T1000 (cell line): ENCODE measurements at places on chromosomes 3 and 15.

DNA sequence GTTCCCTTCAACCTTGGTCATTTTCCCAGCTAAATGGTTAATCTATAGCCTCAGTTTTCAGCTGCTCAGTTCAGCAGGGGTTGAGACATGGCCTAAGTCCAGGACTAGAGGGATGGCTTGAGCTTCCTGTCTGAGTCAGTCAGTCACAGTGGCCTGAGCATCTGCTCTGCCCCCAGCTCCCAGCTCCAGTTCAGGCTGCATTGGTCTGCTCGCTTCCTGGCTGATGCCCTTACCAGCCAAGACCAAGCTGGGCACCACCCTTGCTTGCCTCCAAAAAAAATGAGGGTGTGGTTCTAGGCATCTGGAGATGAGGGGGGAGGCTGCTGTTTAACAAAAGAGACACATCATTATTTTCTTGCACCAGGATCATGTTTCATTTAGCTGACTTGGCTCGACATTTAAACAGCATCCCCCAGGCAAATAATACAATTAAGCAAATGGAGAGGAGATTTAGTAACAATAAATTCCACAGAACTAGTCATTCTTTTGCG lies 70.7 kb downstream of the WNT5A start:
- peak; percentile 75 for DNase-seq

- DNase-seq, result no peak
These were observed 205.0 kb downstream of the RPLP1 start for GRCh38 chr15:69657626-69658025.

- DNase-seq, result no peak
These were observed 8.5 kb upstream of the CHD2 start for GRCh38 chr15:92891533-92892200.

- no peak for DNase-seq
These were observed 7.9 kb upstream of the FBXO22 start for GRCh38 chr15:75895731-75896130.

DNA sequence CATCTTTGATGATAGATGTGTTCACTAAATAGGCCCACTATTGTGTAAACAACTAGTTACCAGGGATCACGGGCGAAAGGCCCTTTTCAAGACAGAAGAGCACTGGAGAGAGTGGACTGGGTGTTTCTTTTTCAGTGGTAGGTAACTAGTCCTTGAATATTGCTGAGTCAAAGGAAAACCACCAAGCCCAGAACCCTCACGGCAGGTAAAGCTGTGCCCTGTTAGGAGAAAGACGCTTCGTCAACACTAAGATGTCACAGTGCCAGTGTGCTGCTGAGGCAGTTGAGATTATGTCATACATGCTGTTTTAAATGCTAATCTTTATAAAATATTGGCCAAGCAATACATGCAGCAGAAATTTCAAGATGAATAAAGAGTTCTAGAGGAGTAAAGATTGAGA lies 578.6 kb downstream of the PYDC2 start:
- DNase-seq, result no peak

- no peak for DNase-seq
These were observed 33.6 kb upstream of the MTMR10 start for GRCh38 chr15:31024979-31025378.

GRCh38 chr3:11651477-11651876 lies 7.8 kb upstream of the VGLL4 start:
- no peak for DNase-seq

GRCh38 chr3:32089476-32089875 lies 16.9 kb upstream of the GPD1L start:
- no peak for DNase-seq

DNA sequence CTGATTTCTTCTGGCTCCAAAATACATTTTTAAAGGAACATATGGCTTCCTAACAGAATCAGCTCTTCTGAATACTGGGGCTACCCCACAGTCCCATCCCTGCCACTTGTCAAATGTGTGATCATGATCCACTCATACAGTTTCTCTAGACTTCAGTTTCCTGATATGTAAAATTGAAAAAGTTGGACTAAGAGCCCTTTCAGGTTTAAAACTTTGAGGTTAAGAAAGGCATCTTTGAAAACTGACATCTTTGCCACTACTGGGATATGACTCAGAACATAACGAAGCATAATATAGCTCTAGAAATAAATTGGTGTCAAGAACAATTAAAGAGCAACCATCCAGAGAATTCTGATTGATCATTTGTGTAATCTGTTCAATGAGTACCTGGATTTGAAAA lies 248.3 kb downstream of the IL5RA start:
- no peak for DNase-seq

DNA sequence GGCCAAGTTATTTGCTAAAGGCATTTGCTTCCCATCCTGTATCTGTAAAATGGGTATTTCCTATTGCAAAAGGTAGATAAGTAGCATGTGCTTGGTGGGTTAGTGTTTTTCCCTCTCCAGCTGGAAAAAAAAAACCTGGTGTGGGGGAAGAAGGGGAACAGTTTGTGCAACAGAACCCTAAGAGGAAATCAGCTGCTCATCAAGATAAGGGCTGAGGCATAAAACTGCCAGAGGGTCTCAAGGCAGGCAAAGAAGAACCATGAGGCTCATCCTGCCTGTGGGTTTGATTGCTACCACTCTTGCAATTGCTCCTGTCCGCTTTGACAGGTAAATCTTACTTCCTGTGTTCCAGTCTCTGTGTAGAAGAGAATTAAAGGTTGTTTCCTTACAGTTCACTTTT lies at the start of gene CPA3:
CPA3 (plus strand) TSS at position 248 of the 400 bp plus-strand sequence; CDS start at position 260, 12 bp downstream.
- DNase-seq, result no peak

DNA sequence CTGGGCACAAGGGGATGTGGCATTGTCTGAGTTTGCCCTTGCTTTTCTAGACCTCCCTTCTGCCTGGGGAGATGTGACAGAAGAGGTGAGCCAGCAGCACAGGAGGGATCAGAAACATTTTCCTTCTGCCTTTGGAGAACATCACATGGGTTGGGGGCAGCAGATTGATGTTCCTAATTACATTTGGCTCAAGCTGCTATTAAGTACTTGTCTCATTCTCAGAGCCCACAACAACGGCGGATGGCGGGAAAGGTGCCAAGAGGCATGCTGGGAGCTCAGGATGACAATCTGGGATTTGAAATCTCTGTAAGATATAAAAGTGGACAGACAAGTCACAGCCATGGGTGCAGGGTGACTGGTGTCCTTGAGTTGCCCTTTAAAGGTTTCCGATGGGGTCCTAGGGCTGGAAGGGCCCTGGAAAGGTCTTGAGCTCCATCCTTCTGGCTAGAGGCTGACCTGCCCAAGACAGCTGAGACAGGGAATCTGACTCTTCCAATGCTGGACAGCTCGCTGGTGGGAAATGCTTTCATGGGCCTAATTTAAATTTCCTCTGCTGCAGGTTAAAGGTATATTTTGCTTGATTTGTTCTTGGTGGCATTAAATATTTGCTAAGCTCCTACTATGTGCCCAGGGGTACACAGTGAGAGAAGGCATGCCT lies 2.4 kb upstream of the CORO2B start:
- DNase-seq, result no peak

- no peak for DNase-seq
These were observed 67.8 kb downstream of the LSM3 start for GRCh38 chr3:14246414-14246813.

GRCh38 chr3:160564949-160565441 lies 376 bp downstream of the KPNA4 start:
- no peak for DNase-seq

DNA sequence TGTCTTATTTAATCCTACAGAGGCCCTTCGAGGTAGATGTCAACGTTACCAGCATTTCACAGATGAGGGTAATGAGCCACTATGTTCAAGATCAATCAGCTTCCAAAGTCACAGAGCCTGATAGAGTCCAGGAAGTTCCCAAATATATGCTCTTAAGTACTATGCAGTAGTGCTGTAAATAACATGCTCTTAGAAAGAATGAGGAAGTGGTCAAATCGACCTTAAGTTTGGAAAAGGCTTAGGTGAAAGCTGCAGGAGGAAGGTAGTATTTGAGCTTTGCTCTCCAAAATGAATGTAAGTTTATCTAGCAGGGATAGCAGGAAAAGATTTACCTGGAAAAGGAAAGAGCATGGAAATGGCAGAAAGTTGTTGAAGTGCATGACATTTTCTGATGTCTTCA lies 234.0 kb downstream of the RBMS3 start:
- no peak for DNase-seq

DNA sequence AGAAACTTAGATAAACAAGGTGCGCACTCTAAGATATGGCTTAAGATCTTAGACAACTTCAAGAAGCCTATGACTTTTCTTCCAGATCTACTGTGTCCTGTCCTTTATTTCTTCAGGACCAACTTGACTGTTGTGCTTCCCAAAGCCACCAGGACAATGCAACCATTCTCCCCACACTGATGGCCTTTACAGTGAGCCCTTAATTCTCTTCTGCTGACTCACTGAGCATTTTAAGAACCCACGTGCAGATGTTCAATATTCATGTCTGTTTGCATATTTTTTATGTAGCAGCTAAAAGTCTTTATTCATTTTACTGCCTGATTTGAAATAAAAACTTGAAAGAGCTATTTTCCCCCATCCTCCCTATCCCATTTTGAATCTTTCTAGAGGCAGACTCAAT lies 103.3 kb upstream of the SLC2A2 start:
- DNase-seq, result no peak

DNA sequence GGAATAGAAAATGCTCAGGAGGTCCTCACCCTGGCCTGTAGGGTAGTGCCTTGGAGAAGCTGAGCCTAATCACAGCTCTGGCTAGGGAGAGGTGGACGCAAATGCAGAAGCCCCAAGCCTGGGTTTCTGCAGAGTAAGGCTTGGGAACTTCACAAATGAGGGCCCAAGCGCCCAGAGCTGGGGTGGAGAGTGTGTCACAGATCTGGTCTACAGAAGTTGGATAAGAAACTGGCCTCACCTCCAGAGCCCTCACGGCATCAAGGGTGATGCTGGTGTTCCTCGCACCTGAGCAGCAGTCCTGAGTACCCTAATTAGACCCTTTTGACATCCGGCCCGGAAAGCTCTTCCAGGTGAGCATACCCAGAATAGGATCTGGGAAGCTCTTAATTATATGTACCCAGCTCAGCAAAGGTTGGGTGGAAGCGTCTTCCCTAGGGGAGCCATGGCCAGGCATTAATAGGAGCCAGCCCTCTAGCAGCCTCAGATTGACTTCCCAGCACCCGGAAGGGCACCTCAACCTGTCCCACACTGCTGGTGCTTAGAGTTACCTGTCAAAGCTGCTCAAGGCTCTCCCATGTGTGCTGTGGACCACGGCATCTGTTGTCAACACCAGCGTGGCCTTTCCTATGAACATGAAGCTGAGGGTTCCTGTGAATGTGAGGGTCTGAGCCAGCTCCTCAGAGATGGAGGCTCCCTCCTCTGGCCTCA lies 31.8 kb downstream of the RBM5 start:
- no peak for DNase-seq

DNA sequence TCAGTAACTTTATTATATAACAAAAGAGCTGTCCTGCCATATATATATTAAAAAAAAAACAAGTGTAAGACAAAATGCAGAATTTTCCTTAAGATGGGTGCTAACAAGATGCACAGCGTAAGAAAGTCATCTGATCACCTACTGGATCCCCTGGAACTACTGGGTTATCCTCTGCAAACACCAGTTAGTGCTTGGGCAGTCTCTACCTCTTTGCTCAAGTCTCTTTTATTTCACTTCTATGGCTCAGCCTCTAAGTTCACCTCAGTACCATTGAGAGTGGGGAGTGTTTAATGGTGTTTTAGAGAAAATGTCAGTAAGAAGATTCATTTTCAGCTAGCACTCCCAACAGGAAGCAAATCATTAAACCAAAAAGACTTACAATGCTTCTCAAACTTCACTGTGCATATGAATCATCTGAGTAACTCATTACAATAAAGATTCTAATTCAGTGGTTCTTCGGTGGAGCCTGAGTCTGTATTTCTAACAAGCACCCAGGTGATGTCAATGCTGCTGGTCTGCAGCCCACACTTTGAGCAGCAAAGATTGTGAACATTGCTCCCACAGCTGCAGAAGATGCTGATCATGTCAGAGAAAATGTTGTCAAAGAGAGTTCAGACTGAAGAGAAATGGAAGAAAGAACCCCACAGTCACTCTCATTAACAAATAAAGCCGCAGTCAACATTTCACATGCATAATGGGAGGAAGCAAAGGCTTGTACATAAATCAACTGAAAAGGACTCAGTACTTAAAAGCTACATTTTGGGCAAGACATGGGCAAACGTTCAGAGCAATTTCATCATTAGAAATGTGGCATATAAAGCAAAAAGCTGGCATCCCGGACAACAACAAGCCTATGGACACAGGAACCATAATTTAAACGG lies 227.1 kb upstream of the ATP11B start:
- no peak for DNase-seq

DNA sequence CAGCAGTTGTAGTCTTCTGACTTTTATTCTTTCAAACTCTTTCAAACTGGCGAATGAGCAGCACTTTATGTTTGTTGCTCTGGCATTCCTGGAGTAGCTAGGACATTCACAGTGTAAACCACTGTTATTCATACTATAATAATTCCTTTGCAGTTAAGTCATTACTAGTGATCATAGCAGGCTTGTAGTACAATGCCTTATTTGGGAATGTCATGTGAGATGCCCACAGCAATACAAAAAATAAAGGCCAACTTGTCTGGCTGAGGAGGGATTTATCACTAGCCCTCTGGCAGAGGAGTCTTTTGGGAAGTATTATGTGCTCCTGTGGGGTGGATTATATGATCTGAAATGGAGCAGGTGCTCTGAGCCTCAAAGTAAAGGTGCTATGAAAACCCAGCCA lies 197.2 kb downstream of the VGLL3 start:
- DNase-seq, result peak; percentile 25

GRCh38 chr3:19457449-19457848 lies 309.1 kb downstream of the KCNH8 start:
- no peak for DNase-seq

- no peak for DNase-seq
These were observed 54.3 kb upstream of the SMAD3 start for GRCh38 chr15:67010898-67011616.

DNA sequence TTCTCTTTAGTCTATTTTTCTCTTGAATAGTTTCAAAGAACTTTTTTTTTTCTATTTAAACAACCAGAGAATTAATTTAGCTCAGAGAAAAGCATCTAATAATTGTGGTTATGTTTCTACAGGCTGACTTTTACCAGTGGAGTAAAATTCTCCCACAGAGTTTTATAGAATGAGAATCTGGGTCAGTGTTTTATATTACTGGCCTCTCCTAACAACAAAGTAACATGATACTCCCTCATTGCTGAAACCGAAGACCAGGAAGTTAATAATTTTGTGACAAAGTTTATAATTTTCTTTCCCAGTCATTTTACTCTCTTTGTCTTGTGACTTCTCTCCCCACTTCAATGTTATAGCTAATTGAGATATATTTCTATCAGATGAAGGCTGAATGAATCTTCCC lies 946.9 kb downstream of the EPHA3 start:
- no peak for DNase-seq
